Placental pericyte (primary cell): ENCODE measurements at places on chromosomes 13 and 19. TPM values are rescaled to one million over a fixed set of nuclear protein-coding genes. Genes with fewer than 3 reads are reported as not detected.

Gene PNMA8B
- 0.14 and 0.44 TPM in 2 replicates for total RNA-seq

Gene CALR3
- total RNA-seq = not detected in 2 replicates

Gene CEACAM4
- not detected in 2 replicates for total RNA-seq

Gene OR10H3
- not detected in 2 replicates for total RNA-seq

Gene ZNF302
- total RNA-seq = 10.7 and 15.3 TPM in 2 replicates

Gene ISYNA1
- 24.9 and 56.5 TPM in 2 replicates for total RNA-seq
